ENCODE measurements at places on chromosomes 2 and 18. TPM values are rescaled to one million over a fixed set of nuclear protein-coding genes. Genes with fewer than 3 reads are reported as not detected.

- H3K4me3 ChIP-seq: no peak overlapping the region
- H3K27me3 ChIP-seq: peaks cover 62% of the 10 kb centered on the region
Measured at GRCh38 chr2:126907671-126908070, 9.0 kb downstream of the TEX51 start.

Gene LTBP1
- total RNA-seq: 34.0 TPM

Gene PTPRN
- total RNA-seq: not detected

DNA sequence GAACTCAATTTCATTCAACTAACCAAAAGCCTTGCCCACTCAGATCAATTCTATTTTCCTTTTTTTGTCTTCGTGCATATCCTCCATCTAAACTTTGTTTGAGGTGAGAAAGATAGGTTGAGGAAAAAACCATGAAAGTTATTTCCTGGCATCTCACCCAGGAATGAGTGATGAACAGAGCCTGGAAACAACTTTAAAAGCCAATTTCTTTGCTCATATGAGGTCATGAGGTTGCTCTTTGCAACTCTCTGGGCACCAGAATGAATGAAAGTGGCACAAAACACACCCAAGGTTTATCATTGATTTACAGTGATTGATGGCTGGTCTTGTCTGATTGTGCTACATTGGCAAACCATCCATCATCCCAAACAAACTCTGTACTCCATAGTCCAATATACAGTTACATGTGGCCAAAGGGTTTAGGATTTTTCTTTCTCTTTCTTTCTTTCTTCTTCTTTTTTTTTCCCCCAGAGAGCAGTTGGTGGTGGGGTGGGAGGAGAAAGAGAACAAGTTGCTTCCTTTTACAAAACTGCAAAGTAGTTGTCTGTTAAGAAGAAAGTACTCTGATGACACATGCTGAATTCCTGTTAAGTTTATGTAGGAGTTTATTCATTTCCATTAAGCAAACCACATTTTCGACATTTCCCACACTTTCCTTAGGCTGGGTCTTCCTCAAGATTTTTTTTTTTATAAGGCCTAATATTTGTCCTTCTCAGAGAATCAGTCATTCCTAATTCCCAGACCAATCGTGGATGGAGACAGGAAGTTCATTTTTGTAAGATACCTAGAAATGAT is 575.9 kb upstream of the ZEB2 start:
- DNase-seq: peak; percentile 50
- H3K27me3 ChIP-seq: no peaks in the 10 kb centered on the region
- H3K4me1 ChIP-seq: peaks cover 29% of the 10 kb centered on the region
- H3K4me3 ChIP-seq: no peak overlapping the region

Gene FAM117B
- total RNA-seq: 3.6 TPM

GRCh38 chr2:181576431-181576830 is 80.5 kb downstream of the CERKL start:
- DNase-seq: no peak
- 0 out of 2 replicates have a peak, but pooled peaks cover 7% of the 10 kb centered on the region for H3K4me1 ChIP-seq
- H3K27ac ChIP-seq: no peak overlapping the region
- H3K36me3 ChIP-seq: no peaks in the 10 kb centered on the region
- H3K4me3 ChIP-seq: no peak overlapping the region
- no peaks in the 10 kb centered on the region for H3K27me3 ChIP-seq

GRCh38 chr2:225334514-225334913 is 65.0 kb upstream of the NYAP2 start:
- H3K27ac ChIP-seq: no peak overlapping the region
- no peak overlapping the region for H3K4me3 ChIP-seq
- no peaks in the 10 kb centered on the region for H3K36me3 ChIP-seq
- no peaks in the 10 kb centered on the region for H3K27me3 ChIP-seq

DNA sequence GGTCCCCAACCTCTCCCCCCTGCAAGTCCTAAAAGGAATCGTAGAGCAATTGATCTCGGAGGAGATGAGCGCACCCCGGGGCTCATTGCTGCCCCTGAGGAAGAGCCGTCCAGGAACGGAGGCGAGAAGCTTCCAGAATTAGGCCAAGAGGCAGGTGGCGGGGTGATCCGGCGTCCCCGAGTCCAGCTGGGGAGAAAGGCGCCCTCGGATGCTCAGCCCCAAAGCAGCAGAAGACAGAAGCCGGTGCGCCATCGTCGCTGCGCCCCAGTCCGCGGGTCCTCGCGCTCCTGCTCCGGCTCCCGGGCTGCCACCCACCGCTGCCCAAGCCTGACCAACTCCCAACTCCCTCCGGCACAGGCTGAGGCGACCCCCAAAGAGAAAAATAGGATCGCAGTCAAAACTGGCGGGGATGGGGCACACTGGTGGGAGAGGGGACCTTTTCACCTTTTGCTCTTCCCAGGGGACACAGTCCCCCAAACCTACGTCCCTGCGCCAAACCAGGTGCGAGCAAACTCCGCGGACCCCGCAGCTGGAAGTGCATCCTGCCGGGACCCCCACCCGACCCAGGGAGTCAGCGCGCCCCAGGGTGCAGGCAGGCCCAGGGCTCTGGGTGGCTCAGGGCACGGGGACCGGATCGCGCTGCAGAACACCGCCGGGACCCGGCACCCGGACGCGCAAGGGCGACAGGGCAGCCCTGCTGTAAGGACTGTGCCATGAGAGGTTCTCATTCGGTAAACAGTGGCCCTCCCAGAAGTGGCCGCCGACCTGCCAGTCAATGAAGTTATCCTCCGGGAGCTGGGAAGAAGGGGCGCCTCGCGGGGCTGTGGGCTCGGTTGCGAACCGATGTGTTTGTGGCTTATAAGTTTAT is 8.4 kb upstream of the MEIS1 start:
- peaks cover 49% of the 10 kb centered on the region for H3K27me3 ChIP-seq
- no peaks in the 10 kb centered on the region for H3K36me3 ChIP-seq

DNA sequence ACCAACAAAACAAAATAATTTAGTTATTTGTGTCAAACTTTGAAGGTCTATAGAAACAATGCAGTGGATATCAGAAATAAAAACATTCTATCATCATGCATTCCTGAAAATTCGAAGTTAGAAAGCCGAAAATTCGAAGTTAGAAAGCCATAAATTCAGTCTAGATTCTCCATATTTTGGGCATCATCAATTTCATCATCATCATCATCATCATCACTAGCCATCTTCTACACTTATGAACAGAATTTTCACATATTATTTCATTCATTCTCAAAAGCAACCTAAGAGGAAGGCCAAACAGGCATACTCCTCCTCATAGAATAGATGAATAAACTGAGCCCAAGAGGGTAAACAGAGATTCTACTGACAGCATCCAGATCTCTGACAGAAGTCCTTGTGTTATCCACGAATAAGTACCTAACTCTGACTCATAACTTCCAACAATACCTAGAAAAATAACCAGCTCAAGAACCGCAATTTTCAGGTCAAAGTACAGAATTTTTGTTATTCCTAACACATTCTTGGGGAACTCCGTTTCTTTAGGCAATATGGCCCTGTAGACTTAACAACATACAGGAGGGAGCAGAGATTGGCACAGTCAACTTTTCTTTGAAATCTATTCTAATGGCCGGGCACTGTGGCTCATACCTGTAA is 84.7 kb downstream of the TCF4 start:
- H3K4me3 ChIP-seq: no peak overlapping the region
- H3K27ac ChIP-seq: no peak overlapping the region
- no peak for DNase-seq
- no peaks in the 10 kb centered on the region for H3K36me3 ChIP-seq

Data from PC-3 (cell line).